ENCODE measurements at places on chromosomes 13 and 19.

- DNase-seq, result no peak
Measured at GRCh38 chr19:42023121-42023942, 29.3 kb upstream of the ATP1A3 start.

- no peak for DNase-seq
Measured at GRCh38 chr19:48907671-48908070, 7.6 kb downstream of the NUCB1 start.

GRCh38 chr19:30686176-30686820 is 314.1 kb downstream of the ZNF536 start:
- DNase-seq, result no peak

DNA sequence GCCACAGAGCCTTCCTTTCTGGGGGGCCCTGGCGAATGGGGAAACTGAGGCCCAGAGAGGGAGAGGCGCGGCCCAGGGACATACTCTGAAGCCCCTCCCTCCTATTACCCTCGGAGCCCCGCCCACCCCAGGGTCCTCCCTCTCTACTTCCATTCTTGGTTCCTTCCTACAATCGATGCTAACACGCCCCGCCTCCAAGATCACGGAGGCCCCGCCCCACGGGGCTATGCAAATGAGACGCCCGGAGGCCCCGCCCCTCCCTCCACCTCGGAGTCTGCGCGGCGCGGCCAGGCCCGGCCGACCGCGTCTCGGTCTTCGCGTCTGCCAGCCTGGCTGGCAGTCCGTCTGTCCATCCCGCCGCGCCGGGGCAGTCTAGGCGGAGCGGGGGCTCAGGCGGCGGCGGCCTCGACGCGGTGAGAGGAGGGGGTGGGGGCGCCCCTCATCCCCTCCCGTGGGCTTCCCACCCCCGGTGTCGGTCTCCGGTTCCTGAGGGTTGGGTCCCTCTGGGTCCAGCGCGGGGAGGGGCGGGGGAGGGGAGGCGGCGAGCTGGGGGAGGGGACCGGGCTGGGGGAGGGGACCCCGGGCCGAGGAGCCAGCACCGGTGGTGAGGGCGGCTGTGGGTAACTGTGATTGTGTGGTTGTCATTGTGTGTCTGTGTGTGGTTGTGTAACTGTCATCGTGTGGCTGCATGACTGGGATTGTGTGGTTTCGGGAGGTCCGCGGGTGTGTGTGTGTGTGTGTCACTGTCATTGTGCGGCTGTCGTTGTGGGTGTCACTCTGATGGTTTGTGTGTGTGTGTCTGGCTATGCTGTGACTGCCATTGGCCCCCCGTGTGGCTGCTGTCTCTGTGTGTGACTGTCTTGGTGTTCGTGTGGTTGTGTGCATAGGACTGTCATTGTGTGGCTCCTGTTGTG is at the start of gene PLPPR2:
Gene PLPPR2, plus strand, starts transcription at position 273 of the 914 bp plus-strand sequence. CDS start 2,242 bp downstream, outside the sequence.
- peak; percentile 97 for DNase-seq

GRCh38 chr19:35846038-35846668 is 6.2 kb downstream of the NPHS1 start:
- no peak for DNase-seq

DNA sequence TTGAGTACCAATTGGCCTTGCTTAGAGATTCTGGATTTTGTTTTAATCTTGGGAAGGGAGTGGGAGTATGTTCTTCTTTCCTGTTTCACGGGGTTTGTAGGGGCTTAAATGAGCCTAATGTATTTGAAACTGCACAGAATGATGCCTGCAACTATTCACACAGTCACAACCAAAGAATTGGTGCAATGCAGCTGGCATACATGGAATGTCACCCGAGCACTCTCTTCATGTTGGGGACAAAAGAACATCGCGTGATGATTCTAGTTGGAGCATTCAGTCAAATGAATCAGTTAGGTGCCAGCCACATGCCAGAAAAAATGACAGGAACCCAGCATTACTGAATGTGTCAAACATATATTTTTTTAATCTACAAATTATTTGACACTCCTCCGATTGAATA is 22.1 kb downstream of the STARD13 start:
- no peak for DNase-seq

DNA sequence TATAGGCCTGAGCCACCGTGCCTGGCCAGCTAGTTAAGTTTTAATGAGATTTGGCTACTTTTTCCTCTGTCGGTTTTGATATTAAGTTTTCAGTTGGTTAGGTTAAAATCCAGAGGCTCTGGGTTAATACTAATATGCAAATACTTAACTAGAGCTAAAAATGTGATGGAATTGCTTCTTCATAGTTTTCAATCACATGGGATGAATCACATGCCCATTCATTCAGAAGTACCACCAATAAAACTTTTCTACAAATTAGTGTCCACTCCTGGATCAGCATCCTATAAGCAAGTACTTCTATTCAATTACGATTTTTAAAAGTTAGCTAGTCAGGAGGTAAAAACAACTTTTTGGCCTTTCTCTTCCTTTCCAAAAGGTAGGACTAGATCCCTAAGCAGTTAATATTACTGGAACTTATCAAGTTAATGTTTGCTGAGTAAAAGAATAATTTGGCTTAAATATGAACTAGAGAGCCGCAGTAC is 4.3 kb downstream of the SLC25A30 start:
- DNase-seq, result no peak

- DNase-seq, result no peak
Measured at GRCh38 chr19:47098608-47099007, 15.0 kb downstream of the ZC3H4 start.

- no peak for DNase-seq
Measured at GRCh38 chr13:87344176-87344575, 327.0 kb upstream of the SLITRK5 start.

DNA sequence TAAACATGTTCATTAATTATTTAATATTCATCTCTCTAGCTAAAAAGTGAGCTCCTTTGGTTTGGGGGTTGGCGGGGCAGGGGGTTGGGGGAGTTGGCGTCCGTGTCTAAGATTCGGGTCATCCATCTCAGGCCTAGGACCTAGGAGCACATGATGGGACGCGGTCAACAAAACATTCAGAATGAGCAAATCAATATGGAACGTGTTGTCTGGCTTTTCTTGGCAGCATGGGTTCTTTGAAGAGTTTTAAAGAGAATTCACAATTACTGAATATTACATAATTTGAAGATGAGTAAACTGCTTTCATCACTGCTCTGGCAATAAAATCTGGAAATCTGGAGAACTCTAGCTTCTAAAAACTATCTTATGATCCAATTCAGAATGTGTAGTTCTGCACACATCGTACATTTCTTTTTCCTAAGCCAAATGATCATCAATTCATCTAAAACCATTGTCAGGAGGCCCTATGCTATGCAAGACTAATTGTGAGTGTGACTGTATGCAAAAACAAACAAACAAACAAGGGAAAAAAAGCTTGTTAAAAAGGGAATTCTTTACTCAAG is 5.4 kb upstream of the ARGLU1 start:
- DNase-seq, result no peak

- peak; percentile 74 for DNase-seq
Measured at GRCh38 chr13:61415058-61415721, 459 bp downstream of the PCDH20 start.

GRCh38 chr13:36430247-36431203 is 1.8 kb upstream of the CCNA1 start:
- DNase-seq, result peak; percentile 67

GRCh38 chr19:33235269-33235995 is 9.8 kb upstream of the SLC7A10 start:
- peak; percentile 84 for DNase-seq

DNA sequence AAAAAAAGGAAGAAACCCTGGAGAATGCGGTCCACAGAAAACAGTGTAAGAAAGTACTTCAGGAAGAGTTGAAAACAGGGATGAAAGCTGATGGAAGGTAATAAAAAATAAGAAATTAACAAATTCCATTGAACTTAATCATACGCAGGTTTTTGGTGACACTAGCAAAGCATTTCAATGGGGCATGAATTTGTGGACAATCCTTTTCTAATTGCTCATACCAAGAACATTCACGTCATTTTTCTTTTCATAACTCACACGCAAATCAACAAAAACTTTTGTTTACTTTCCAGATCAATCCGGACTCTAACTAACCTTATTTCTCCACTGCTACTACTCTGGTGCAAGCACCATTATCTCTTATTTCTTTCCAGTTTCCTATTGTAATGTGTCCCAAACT is 1195.0 kb downstream of the SLITRK5 start:
- DNase-seq, result no peak

DNA sequence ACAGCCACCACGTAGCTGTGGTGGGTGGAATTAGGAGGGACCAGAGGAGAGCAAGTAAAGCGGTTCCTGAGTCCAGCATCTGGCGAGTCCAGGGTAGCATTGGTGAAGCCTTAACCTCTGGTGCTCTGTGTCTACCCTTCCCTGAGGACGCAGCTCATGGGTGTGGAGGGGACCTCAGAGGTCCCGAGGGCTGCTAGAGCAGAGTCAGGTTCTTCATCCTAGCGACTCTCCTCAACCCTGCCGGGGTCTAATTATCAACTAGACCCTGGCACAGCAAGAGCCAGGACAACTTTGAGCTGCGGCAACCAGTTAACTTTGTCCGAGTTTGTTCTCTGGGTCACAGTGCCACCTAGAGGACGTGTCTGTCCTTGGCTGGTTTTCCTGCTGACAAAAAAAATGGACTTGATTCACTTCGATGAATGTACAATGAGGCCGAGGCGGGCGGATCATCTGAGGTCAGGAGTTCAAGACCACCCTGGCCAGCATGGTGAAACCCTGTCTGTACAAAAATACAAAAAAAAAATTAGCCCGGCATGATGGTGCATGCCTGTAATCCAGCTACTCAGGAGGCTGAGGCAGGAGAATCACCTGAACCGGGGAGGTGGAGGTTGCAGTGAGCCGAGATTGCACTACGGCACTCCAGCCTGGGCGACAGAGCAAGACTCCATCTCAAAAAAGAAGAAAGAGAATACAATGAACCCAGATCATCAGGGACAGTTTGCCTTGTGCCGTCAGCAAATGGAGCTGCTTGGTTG is 25.0 kb downstream of the TSSK6 start:
- peak; percentile 88 for DNase-seq

GRCh38 chr13:108069521-108070210 is 145.7 kb downstream of the LIG4 start:
- DNase-seq, result no peak

DNA sequence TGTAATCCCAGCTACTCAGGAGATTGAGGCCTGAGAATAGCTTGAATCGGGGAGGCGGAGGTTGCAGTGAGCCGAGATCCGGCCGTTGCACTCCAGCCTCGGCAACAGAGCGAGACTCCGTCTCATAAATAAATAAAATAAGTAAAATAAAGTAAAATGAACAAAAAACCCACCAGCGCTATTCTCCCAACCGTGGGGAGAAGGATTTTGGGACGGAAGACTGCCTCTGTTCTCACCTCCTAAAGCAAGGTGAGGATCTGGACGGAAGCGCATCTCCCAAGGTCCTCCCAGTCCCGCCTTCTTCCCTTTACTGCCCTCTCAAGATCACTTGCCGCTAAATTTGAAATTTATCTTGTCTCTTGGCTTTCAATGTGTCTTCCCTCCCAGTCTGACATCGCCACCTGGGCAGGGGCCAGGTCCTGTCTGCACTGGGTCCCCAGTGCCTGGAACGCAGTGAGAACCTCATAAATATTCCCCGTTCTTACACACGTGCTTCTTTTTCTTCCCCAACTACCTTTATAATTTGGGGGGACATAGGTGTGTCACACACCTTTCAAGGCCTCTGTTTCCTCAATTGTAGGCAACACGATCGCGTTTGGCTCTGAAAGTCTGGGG is 1.2 kb upstream of the DNAJB1 start:
- no peak for DNase-seq

- DNase-seq, result no peak
Measured at GRCh38 chr13:39604756-39605155, 1.8 kb upstream of the LHFPL6 start.

DNA sequence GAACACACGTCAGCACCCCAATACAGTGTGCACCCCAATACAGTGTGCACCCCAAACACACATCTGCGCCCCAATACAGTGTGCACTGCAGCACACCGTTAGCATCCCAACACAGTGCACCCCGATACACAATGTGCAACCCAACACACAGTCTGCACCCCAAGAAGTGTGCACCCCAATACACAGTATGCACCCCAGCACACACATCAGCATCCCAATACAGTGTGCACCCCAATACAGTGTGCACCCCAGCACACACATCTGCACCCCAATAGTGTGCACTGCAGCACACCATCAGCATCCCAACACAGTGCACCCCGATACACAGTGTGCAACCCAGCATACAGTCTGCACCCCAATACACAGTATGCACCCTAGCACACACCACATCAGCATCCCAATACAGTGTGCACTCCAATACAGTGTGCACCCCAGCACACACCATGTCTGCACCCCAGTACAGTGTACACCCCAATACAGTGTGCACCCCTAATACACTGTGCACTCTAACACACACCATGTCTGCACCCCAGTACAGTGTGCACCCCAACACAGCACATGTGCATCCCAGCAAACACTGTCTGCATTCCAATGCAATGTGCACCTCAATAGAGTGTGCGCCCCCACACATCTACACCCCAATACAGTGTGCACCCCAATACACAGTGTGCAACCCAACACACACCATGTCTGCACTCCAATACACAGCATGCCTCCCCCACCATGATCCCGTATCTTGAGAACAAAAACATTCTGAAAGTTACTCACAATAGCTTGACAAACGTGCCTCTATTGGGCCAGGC is 855 bp upstream of the CARS2 start:
- no peak for DNase-seq

DNA sequence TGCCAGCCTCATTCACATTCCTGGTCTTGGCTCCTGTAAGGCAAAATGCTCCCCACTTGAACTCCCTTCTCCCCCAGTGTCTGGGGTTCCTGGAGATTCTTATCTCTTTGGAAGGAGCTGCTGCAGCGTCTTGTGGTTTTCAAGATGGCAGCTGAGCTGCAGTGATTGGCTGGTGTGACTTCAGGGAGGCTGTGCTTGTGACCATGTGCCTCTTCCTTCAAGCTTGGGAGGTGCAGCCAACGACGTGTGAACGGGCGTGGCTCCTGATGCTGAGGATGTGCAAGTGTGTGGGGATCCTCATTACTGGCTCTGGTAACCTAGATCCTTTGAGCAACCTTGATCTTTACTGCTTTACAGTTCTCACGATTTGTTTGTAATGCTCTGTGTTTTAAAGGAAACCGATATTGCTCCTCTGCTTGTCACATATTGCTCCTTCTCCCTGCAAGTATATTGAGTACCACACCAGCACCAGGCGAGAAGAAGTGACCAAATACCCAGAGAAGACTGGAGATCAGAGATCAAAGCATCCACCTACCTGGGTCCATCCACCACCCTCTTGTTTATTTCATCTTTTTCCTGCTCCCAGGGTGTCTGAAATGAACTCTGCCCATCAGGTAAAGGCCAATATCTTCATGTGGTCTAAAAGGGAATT is 208.5 kb downstream of the FGF9 start:
- no peak for DNase-seq

GRCh38 chr13:114077933-114078325 is 54.5 kb downstream of the RASA3 start:
- no peak for DNase-seq

DNA sequence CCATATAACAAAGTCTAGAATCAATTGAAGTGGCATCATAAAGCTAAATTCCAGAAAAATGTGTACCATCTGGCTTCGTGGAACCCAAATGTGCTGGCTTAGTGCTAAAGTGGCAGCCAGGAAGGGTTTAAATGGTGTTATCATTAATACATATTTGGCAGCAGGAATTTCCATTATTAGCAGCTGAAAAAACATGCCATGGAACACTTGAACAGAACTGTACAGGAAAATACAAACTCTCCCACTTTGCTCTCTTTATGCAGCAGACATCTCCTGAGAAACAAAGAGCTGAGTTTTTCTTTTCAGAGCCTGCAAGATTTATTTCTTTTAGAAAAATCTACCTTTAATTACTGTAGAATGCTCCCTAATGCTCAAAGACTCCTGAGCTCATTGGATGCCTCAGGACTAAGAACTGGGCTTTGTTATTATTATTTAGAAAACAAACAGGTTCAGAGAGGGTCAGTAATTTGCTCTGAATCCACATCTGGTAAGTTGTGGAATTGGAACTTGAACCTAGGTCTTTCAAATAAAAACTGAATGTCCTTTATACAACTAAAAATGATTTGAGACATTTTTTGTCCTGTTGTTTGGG is 179.0 kb downstream of the LACC1 start:
- no peak for DNase-seq
